ENCODE measurements at places on chromosomes 7 and 10.

DNA sequence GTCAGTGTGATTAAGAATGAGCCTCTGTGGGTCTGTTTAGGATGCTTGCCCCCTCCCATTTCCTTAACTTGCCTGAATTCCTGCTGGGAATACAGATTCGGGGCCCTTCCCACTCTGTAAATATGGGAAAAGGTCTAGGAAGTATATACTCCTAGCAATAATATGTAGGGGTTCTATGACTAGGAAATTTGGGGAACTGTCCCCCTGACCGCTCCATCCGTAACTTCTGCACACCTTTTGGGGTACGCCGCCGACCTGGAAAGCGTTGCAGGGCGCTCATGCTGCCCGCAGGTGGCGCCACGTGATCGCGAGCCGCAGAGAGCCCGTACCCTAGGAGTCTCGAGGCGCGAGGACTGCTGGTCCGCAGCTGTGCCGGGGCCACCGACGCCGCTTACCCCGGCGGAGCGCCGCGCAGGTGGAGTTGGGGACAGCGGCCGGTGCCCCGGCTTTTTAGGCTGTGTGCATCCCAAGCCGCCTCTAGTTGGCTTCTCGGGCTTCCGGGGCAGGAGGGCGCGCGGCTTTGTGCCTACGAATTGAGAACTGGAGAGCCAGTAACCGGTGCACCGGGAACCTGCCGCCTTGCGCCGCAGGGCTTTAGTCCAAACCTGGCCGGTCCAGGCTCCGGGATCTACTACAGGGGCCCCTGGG, 656 bp upstream of the CNNM2 start:
- peak; percentile 70 for DNase-seq

- DNase-seq: no peak
These were observed 12.3 kb upstream of the SLC26A3 start for GRCh38 chr7:107815254-107815882.

DNA sequence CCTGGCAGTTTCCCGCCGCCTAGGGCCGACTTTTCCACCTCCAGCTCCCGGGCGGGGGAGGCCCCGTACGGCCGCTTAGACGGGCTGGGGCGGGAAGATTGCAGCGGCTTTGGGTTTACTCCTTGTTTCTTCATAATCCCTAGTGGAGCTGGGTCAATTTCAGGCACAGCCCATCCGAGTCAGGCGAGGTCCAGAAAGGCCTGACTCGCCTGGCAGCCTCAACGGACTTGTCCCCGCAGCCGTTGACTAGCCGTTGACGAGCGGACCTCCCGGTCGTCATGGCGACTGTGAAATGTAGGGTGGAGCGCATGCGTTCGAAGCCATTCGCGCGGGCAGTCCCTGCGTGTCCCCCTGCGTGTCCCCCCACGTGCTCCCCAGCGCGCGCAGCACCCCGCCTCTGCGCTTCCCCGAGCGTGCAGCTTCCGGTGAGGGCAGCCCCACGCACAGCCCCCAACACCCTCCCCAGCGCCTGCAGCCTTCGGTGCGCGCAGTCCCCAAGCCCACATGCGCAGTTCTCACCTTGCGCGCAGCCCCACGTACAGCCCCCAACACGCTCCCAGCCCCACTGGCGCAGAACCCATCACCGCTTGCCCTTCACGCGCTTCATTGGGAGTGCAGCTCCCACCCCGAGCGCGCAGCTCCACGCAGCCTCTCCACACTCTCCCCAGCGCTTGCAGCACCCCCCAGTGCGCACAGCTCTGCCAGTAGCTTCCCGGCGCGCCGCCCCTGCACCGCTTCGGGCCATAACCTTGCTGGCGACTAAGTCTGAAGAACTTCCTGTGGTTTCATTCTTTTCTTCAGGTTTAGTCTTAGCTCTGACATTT, 67.8 kb downstream of the TBX20 start:
- DNase-seq: peak; percentile 13

DNA sequence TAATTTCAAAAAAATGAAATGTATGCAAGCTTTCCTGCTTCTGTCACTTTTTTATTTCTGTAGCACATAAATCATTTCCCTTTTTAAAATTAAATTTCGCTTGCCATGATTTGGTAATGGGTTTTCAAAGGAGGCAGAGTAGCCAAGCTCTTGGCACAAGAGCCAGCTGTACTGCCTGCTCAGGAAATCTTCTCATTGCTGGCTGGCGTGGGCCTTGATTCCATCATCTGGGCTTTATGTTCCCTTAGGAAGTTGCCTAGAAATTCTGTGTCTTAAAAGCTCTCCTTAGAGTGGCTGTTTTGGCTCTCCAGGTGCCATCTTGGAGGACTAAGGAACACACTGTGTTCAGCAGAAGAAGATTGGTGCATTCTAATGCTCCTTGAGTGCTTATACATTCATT, 107.4 kb downstream of the ARID5B start:
- no peak for DNase-seq
